ENCODE measurements at places on chromosomes 7 and 10.

- DNase-seq, result no peak
Measured at GRCh38 chr7:18788026-18788425, 292.5 kb downstream of the HDAC9 start.

GRCh38 chr10:24926557-24926956 lies 25.8 kb downstream of the PRTFDC1 start:
- DNase-seq, result no peak

DNA sequence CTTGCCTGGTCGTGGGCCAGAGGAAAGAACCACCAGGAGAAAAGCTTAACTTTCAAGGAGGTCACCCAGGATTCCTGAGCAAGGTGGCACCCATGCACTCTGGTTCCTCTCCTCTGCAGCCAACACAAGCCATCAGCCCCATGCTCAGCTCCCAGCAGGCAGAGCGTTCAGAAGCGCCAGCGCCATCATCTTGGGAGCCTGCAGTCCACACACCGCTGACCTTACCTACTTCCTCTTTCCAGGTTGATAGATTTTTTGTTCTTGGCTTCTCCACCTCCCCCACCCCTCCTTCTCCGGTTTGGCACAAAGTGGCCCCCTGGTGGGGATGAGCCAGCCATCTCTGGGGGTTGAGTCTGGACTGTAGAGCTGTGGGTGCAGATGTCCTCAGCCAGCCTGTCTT lies 1.7 kb upstream of the WDR86 start:
- DNase-seq, result no peak

DNA sequence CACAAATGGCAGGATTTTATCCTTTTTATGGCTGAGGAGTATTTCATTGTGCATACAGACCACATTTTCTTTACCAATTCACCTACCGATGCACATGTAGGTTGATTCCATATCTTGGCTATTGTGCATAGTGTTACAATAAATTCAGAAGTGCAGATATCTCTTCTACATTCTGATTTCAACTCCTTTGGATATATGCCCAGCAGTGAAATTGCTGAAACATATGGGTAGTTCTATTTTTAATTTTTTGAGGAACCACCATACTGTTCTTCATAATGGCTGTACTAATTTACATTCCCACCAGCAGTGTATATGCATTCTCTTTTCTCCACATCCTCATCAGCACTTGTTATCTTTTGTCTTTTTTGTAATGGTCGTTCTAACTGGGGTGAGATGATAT lies 1290.3 kb downstream of the XPNPEP1 start:
- no peak for DNase-seq

- peak; percentile 58 for DNase-seq
Measured at GRCh38 chr10:26839966-26840627, 20.7 kb downstream of the ABI1 start.

GRCh38 chr10:16870331-16870730 lies 53.1 kb upstream of the RSU1 start:
- DNase-seq, result peak; percentile 28

DNA sequence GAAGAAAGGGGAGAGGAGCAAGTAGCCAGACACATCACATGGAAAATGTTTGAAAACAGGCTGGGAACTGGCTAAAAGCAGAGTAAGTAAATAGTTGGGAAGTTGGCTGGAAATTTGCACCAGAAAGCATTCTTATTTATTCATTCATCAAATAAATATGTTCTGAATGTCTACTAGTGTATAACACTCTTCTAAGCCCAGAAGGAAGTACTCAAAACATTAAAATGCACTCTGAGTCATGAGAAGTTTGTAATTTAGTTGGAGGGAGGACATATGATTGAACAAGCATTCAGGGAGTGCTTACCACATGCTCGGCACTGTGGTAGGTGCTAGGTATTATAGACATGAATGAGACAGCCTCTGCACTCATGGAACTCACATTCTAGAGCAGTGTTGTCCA lies 37.0 kb upstream of the CNNM1 start:
- DNase-seq, result peak; percentile 82

GRCh38 chr10:30765616-30766015 lies 136.1 kb upstream of the LYZL2 start:
- peak; percentile 21 for DNase-seq

- DNase-seq, result no peak
Measured at GRCh38 chr7:40520986-40521738, 386.4 kb downstream of the SUGCT start.

GRCh38 chr7:19275000-19275399 lies 129.8 kb upstream of the FERD3L start:
- DNase-seq, result no peak

GRCh38 chr7:55552320-55553023 lies 19.8 kb downstream of the VOPP1 start:
- peak; percentile 61 for DNase-seq

DNA sequence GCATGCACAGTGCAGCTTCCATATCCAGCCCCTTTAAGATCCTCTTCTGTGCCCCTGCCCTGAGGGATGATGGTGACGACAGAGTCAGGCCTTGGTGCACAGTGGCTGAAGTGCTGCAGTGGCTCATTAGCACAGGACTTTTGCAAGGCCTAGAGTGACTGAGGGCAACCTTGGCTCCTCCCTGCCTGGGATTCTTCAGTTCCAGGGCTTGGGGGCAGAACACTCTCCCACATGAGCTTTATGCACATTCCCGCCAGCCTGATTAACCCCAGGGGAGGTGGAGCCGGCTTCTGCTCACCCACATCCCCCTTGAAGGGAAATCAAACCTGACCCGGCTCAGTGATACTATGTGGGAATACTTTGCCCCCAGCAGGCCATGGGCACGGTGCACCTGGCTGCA lies 253.4 kb downstream of the GALNT17 start:
- no peak for DNase-seq

- no peak for DNase-seq
Measured at GRCh38 chr7:69208848-69209247, 389.4 kb upstream of the AUTS2 start.

DNA sequence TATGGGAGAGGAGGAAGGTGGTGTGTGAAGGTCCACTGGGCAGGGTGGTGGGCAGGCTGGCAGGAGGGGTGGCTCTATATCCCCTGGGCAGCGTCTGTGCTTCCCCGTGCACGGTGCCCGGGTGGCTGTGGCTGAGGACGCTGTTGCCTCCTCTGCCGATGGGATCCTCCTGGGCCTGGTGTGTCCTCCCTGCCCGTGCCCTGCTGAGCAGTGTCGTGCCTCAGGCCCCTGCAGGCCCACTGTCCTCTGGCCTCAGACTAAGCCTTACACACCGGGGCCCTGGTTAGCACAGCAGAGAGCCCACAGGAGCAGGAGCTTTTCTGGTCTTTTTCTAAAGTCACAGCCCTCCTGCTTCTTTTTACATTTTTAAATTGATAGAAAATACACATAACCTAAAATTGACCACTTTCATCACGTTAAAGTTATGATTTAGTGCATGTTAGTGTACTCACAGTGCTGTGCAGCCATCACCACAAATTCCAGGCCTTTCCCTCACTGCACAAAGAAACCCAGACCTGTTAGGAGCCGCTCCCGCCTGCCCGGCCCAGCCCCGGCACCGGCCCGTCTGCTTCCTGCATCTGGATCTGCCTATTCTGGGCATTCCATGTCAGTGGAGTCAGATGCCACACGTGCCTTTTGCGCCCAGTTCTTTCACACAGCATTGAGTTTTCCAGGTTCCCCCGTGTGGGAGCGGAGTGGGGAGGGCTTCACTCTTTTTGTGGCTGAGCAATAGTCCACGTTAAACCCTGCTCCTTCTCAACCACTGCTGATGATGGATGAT lies 19.4 kb downstream of the PFKFB3 start:
- no peak for DNase-seq

GRCh38 chr7:15853832-15854470 lies 167.5 kb upstream of the MEOX2 start:
- no peak for DNase-seq

DNA sequence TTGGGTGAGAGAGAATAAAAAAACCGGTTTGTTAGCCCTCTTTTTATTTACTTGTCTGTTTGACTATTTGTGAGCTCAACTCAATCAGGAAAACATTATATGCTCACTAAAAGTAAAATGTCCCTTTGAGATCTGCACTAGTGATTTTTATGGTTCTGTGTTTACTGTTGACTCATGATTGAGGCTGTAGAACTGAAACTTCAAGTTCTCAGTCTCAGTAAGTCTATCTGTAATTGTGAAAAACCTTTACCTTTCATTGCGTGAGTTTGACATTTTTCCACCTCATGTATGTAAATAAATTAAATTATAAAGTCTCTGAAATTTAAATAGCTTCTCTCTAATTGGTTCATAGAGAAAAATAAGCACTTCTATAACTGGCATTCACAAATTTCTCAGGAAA lies 17.0 kb upstream of the CASD1 start:
- no peak for DNase-seq

GRCh38 chr7:21911341-21911875 lies 34.3 kb downstream of the CDCA7L start:
- DNase-seq, result peak; percentile 89
